Stimulated activated CD4-positive, alpha-beta T cell treated with anti-CD3 and anti-CD28 coated beads, Interleukin-15, amount 100 ng/mL, for 1 hour (primary cell): ENCODE measurements at places on chromosomes 7 and 10.

- no peak for DNase-seq
Measured at GRCh38 chr10:341081-341740, 206.0 kb downstream of the ZMYND11 start.

GRCh38 chr10:29956335-29956924 lies 103.0 kb downstream of the JCAD start:
- DNase-seq, result no peak

GRCh38 chr7:27129729-27130539 lies 623 bp downstream of the HOXA4 start:
- DNase-seq, result no peak

- no peak for DNase-seq
Measured at GRCh38 chr7:127862525-127862924, 168.7 kb downstream of the LRRC4 start.

GRCh38 chr7:47811632-47812380 lies 136.5 kb downstream of the PKD1L1 start:
- DNase-seq, result no peak

- DNase-seq, result no peak
Measured at GRCh38 chr10:20767028-20767427, 130.1 kb downstream of the NEBL start.

DNA sequence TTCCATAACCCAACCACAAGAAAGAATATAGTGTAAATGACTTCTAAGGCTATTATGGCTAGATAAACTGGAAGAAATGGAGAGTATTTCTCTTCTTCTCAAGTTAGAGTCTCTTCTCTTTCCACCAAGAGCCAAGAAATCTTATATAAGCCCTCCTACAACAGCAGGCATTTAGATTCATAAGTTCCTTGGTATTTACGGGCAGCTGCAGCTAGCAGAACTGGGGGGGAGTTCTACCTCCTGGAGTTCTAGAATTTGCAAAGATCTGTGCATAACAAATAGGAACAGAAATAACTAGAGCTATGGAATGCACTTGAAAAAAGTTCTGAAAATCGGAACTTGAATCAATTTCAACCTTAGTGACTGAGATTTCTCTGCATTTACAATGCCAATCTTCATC lies 715.2 kb upstream of the GRM3 start:
- DNase-seq, result no peak

DNA sequence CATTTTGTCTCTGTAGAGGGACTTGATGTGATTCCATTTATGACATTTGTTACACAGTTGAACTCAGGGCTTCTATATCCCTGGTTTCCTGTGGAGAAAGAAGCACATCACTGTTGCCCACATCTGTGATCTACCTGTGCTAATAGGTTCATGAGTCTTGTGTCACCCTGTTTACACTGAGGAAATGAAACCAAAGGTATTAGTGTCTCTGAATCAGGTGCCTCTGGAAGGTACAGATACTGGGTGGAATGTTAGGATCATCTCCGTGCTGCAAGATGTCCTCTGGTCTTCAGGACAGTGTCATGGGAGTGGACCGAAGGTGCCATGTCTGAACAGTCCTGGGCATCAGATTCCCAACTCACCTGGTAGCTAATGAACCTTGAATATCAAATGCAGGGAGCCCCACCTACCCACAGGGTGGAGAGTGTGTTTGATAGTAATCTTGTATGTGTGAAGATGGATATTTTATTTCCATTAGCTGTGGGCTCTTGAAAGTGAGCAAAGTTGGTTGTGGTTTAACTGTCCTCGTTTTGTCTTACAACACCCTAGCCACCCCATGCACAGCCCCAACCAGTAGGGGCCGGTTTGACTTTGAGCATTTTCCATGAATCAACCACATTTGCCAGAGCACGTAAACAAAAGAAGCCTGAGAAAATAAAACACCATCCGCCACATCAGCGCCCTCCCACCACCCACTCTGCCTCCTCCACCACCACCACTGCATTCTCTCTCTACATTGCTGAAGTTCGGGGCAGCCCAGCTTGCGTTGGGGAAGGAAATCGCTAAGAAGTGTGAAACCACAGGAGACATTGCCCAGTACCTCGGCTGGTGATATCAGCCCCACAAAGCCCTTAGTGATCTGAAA lies 40.7 kb downstream of the TARP start:
- DNase-seq, result peak; percentile 30

GRCh38 chr10:378230-378929 lies 243.1 kb downstream of the ZMYND11 start:
- DNase-seq, result no peak

GRCh38 chr10:31709028-31709427 lies 219.6 kb downstream of the ARHGAP12 start:
- DNase-seq, result no peak

DNA sequence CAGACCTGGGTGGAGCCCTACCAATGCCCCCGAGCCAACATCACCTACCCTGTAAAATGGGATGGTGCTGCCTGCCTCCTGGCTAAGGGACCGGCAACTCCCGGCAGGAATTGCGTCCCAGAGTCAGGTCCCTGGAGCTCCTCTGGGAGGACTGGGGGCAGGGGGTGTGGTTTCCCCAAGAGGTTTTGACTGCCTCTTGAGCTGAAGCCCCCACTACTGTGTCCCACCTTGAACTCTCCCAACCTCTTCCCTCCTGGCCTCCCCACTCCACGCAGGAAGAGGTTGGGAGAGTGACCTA lies 1.3 kb downstream of the SH2B2 start:
- DNase-seq, result no peak

DNA sequence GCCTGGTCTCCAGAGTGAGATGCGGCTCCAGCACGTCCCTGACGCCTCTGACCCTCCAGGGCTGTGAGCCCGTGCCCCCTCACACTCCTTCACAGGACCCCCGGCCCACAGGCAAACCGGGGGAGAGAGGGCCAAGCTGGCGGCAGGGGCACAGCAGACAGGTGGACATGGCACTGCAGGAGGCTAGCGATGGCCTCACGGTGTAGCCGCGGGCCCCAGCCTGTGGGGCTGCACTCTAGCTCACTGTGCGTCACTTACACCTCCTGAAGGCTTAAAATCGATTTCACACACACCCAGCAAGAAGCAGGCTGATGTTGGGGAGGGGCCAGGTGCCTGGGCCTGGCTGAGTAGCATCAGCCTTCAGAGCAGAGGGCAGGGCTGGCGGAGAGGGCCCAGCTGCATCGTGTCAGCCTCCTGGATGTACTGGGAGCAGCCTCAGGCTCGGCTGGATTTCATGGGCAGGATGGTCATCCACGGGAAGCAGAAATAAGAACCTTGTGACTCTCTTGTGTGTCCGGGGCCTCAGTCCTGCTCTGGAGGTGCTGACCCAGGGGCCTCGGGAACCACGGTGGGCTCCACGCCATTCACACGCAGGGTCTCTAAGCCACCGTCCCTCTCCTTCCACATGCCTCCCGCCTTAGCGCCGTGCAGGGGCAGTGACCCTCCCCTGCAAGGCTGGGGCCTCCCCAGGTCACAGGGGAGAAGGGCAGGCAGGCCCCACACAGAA lies 19.4 kb upstream of the KNDC1 start:
- no peak for DNase-seq

- DNase-seq, result no peak
Measured at GRCh38 chr7:74343281-74344131, 54.3 kb downstream of the CLIP2 start.

GRCh38 chr7:51135576-51135975 lies 181.0 kb downstream of the COBL start:
- no peak for DNase-seq

GRCh38 chr7:55420530-55420929 lies 55.4 kb downstream of the LANCL2 start:
- no peak for DNase-seq

GRCh38 chr10:29839826-29840515 lies 205.2 kb upstream of the SVIL start:
- no peak for DNase-seq

- DNase-seq, result no peak
Measured at GRCh38 chr10:62527019-62527827, 153.1 kb downstream of the ZNF365 start.

DNA sequence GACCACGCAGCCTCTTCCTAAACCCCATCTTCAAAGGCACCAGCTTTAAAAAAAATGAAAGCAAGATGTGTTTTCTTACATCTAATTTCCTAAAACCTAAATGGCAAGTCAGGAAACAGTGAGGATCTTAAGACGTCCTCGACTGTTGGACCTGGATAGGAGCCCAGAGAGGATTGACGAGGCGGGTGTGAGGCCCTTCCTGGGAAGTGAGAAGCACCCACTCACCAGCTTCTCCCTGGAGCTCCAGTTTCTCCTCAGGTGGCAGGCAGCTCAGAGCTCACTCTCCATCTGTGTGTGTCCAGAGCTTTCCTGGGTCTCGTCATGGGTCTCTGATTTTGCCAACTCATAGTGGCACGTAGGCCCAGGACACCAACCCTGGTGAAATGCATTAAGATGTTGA lies 614.0 kb upstream of the AUTS2 start:
- DNase-seq, result no peak

DNA sequence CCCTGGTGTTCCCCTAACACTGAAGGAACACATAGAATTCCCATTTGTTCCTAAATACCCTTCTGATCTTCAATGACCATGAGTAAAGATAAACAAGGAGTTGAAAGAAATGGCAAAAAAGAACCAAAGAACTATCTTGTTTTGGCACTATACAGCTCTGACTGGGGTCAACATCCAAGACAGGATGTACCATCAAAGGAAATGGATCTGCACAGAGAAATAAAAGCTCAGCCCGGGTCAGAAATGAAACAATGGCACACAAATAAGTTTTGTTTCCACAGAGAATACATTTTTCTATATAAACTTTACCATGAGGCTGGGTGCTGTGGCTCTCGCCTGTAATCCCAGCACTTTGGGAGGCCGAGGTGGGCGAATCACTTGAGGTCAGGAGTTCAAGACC lies 18.0 kb upstream of the USP54 start:
- DNase-seq, result no peak

DNA sequence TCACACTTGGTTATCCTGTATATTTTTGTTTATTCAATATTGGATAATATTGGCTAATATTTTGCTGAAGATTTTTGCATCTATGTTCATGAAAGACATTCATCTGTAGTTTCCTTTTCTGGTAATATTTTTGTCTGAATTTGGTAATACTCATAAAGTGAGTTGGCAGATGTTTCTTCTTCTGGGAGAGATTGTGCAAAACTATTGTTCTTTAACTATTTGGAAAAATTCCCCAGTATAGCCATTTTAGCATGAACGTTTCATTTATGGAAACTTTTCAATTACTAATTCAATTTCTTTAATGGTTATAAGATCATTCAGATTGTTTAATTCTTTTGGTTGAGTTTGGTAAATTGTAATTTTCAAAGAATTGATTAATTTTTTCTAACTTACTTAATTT lies 560.8 kb upstream of the FZD8 start:
- no peak for DNase-seq
